ENCODE measurements at places on chromosomes 1 and 21.

GRCh38 chr1:236113324-236114032, 28.9 kb upstream of the GPR137B start:
- DNase-seq = no peak

DNA sequence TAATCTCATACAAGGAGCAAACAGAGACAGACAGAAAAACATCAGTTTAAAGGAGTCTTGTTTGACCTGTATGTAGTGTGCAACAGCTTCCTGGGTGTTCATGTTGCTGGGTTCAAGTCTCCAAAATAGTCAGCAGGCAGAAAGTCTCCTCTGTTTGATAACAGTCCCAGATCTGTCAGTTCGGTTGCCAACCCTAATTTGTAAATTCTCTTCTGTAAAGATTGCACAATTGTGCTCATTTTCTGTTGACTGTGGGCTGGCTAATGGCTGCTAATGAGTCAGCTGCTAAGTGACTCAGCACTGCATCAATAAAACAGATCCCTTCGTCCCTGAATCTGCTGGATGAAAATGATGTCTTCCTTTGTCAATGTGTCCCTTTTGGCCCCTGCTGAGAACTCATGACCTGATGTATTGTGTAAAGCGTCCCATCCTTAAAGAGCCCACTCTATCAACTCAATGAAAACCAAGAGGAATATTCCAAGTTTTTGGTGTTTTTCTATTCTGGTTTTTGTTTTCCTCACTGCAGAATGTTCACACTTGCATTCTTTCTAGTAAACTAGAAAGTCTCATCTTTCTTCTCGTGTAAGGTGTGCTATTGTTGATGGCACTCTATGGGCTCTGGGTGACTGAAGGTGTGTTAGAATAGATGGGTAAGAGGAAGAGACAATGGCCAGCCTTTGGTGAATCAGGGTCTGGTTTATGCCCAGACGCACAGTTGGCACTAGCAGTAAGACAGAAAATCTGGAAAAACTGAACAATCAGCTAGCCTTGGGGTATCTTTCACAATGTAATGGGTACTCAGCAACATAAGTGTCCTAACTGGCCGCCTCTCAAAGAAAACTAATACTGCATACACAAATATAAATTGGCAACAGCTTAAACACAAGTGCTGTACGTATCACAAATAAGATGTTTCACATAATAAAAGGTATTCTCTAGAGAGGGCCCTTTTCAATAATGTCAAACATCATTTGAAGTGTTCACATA, 75.1 kb upstream of the SIPA1L2 start:
- no peak for DNase-seq

GRCh38 chr1:246329900-246330299, 177.2 kb downstream of the SMYD3 start:
- no peak for DNase-seq

GRCh38 chr1:89198491-89199072, at the start of gene GBP4:
TSS of gene GBP4 (minus strand) at chr1:89198942. CDS start at chr1:89198834, 108 bp downstream.
- no peak for DNase-seq

DNA sequence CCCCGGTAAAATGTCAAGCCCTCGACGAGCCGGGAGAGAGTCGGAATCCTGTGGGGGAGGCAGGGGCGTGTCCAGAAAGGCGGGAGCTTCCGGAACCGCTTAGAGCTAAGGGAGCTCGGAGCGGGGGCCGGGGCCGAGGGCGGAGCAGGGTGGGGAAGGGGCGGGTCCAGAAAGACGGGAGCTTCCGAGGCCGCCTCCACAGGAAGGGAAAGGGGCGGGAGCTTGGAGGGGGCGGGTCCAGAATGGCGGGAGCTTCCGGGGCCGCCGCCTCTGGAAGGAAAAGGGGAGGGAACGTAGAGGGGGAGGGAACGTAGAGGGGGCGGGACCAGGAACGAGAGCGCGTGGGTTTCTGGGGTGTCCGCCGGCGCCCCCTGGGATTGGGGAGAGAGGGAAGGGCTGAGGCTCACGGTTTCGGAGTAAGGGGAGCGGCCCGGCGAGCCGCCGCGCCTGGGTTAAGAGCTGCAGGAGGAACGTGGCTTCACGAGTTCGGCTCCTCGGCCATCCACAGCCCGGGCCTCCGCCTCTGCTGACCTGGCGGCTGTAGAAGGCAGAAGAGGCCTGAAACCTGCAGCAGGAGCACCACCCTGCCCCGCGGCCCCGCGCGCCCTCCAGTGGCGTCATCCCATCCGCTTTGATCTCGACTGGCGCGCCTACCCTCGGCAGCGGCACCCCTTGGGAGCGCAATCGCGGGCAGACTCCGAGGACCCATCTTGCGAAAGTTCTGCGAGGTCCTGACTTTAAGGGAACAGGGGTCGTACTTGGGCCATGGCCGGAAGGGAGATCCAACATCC, 23.0 kb upstream of the HPDL start:
- peak; percentile 97 for DNase-seq

GRCh38 chr1:232863544-232864275, 58.5 kb downstream of the MAP10 start:
- no peak for DNase-seq

GRCh38 chr1:169488157-169488556, 2.4 kb upstream of the SLC19A2 start:
- no peak for DNase-seq

DNA sequence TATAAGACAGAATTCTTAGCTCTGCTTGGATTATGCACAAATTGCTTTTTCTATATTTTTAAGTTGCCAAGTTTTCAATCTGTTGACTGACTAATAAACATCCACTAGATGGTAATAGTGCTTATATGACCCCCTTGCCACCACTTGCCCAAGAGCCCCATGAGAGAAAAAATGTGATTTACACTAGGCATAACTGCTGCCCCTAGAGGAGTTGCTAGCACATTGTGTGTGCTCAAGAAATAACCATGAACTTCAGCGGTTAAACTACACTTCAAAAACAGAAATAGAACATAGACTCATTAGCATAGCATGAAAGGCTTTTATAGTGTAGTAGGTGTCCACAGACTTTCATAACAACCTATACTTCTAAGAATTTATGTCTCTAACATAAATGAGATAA, 61.4 kb downstream of the BRINP3 start:
- peak; percentile 6 for DNase-seq

DNA sequence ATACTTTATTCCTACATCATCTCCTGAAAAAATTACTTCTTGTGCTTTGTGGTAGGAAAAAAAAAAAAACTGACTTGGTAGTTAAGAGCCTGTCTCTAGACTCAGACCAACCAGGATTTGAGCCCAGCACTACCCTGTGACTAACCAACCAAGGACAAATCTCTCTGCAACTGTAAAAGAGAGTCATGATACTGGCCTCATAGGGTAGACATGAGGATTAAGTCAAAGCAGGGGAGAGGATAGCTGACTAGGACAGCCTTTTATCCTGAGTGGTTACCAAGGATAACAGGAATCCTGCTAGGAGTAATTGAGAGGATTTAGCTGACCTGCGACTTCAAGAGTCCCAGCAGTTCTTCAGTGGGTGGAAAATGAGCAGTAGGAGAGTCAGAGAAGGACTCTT, 112.8 kb downstream of the C1orf21 start:
- no peak for DNase-seq

DNA sequence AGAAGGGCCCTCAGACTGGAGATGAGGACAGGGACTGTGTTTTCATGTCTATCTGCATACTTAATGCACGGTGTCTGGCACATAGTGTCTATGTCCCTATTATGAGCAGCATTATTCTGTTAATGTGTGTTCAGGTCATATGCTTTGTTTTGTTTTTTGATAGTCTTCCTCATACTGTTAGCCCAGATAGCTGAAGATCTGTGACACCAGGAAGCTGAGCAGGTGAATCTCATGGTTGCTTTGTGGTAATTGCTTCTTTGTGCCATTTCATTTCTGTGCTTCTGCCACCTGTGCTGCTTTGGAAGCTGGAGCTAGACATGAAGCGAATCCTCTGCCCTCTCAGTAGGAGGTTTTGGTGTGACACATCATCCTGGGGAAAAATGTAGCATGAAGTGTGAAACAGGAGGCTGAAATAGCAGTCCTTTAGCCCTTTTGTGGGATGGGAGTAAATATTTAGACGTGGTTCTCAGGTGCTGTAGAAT, 15.8 kb downstream of the SMAP2 start:
- no peak for DNase-seq

DNA sequence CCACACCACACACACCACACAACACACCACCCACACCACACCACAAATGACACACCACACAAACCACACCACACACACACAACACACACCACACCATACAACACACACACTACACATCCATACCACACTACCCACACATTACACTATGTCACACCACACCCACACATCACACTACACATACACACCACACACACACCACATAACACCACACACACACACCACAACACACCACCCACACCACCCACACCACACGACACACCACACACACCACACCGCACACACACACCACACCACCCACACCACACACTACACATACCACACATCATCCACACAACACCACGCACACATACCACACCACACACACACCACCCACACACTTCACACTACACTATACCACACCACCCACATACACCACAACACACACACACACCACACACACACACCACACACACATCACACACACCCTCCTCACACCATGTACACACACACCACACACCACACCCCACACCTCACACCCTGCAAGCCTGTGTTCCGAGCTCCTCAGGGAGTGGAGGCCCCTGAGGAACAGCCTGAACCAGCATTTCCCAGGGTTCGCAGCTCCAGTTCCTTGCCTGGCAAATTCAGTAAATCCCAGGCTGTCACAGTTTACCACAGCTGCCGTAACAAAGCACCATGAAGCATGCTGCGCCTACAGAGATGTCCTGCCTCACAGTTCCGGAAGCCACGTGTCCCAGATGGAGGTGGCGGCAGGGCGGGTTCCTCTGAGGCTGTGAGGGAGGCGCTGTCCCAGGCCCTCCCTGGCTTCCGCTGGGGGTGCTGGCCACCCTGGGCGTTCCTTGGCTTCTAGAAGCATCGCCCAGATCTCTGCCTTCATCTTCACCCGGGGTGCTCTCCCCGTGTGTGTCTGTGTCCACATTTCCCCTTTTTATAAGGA, 69.8 kb upstream of the ATP5PO start:
- DNase-seq = no peak

DNA sequence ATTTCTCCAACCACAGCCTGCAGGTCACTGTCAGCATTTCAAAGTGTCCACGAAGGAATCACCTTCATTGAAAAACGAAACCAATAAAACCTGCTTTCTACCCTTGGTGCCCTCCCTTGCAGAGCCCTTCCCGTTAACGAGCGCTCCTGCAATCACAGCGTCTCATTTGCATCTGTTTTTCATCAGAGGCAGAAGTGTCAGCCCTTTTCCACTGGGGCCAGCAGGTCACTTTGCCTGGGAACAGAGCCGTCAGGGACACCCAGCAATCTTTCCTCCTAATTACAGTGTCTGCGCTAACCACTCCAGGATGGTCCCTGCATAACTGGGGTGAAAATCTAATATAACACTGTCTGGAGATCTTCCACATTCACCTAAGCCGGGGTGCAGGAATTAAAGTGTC, 85.3 kb downstream of the PSMG1 start:
- no peak for DNase-seq

- DNase-seq = no peak
Measured at GRCh38 chr1:180540697-180541594, 17.8 kb upstream of the OVAAL start.

GRCh38 chr1:56255516-56256152, 323.7 kb downstream of the PLPP3 start:
- DNase-seq = no peak

GRCh38 chr1:94592571-94592920, 51.0 kb upstream of the F3 start:
- DNase-seq = no peak

- DNase-seq = peak; percentile 22
Measured at GRCh38 chr1:198167436-198167934, 10.7 kb downstream of the NEK7 start.

GRCh38 chr1:151058692-151059091, 730 bp downstream of the CDC42SE1 start:
- DNase-seq = no peak

DNA sequence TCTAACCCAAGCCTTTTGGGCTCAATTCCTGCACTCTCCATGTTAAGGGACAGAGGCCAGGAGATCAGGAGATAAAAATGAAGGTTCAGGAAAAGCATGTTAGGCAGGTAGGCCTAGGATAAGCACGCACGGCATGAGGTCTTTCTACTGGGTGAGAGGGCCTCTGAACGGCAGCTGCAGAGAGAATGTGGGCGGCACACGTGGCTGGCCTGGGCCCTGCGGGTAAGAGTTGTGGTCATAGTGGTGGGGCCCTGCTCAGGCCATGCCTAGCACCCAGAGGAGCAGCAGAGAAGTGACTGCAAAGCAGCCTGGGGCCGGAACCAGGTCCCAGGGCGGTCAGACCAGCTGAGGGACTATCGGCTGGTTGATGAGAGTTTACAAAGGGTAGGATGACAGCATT, 7.5 kb upstream of the FOXO6 start:
- DNase-seq = no peak

- no peak for DNase-seq
Measured at GRCh38 chr1:200838676-200839445, 33.9 kb upstream of the GPR25 start.

- DNase-seq = no peak
Measured at GRCh38 chr1:230137337-230137815, 70.3 kb downstream of the GALNT2 start.

DNA sequence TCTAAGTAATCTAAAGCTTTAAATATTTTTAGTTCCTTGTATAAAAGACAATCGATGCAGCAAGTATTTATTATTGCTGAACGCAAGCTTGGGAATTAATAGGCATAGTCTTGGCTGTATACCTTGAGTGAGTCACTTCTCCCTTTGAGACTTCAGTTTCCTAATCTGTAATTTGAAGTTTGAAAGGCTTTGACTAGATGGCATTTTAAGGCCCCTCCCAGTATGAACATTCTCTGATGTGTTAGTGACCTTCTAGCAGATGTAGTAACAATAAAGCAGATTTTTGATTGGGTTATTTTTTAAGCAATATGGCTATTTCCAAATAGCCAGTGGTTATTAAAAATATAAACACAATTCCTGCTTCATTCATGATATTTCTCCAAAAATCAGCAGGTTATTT, 58.2 kb downstream of the DUSP10 start:
- no peak for DNase-seq

GRCh38 chr1:5509664-5510452, 482.4 kb downstream of the NPHP4 start:
- peak; percentile 43 for DNase-seq

GRCh38 chr1:50252196-50252595, 143.5 kb downstream of the ELAVL4 start:
- DNase-seq = no peak

Measured in Kasumi-1 (cell line).